ENCODE measurements at places on chromosomes 4 and X. TPM values are rescaled to one million over a fixed set of nuclear protein-coding genes. Genes with fewer than 3 reads are reported as not detected.

GRCh38 chrX:115023811-115024210 lies 6.4 kb upstream of the IL13RA2 start:
- DNase-seq = no peak

- peak; percentile 50 for DNase-seq
Observed at GRCh38 chr4:113181289-113182007, 132.0 kb downstream of the ANK2 start.

- DNase-seq = no peak
Observed at GRCh38 chrX:106783716-106784115, 18.8 kb upstream of the TBC1D8B start.

GRCh38 chr4:48173056-48173991 lies 39.3 kb upstream of the TXK start:
- DNase-seq = no peak

DNA sequence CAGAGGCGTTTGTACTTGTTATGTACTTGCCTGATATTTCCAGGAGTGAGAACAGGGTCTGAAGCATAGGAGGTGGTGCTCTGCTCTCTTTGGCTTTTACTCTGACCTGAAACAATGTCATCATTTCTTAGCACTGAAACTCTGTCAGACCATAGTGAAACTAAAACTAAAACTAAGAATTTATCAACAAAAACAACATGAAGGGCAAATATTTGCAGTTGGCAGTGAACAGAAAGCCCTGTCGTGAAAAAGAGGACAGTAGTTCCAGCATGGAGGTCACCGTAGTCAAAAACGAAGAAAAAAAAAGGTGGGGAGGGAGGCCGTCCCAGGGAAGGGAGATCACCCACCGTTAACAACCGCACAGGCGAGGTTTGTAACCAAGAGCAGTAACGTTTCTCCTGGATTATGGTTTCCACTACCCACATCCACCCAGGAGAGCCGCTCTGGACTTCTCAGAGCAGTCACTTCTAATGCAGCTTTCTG lies 97.5 kb downstream of the ANK2 start:
- no peak for DNase-seq

DNA sequence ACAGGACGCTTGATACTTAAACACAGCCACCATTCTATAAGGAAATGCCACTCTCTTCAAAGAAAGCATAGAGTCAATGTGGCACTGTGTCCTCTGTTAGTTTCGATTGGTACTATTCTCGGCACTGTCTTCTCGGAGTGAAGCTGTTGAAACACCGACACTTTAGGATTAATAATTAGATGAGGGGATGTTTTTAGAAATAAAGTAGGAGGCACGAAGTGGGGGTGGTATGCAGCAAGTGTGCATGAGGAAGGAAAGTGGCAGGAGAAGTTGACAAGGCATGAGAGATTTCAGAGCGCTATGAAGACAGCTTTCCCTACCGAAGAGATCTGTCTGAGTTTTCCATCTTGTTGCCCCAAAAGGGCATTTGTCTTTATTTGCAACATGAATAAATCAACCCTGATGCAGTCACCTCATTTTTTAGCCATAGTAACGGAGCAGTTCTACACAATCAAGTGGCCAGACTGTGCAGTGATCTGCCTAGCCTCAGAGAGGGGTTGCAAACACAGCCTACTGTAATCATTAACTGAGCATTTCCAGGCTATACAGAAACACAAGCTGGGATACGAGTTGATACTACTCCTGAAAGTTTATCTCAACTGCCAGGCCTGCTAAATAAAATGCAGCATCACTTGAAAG lies 8.3 kb downstream of the GPRIN3 start:
- DNase-seq = no peak

- DNase-seq = no peak
Observed at GRCh38 chrX:101232316-101232715, 12.7 kb downstream of the DRP2 start.

The ESX1 gene
- polyA plus RNA-seq = not detected

The PAGE3 gene
- polyA plus RNA-seq = not detected
